NCI-H1105 (cell line): ENCODE measurements at places on chromosomes 1 and 21.

DNA sequence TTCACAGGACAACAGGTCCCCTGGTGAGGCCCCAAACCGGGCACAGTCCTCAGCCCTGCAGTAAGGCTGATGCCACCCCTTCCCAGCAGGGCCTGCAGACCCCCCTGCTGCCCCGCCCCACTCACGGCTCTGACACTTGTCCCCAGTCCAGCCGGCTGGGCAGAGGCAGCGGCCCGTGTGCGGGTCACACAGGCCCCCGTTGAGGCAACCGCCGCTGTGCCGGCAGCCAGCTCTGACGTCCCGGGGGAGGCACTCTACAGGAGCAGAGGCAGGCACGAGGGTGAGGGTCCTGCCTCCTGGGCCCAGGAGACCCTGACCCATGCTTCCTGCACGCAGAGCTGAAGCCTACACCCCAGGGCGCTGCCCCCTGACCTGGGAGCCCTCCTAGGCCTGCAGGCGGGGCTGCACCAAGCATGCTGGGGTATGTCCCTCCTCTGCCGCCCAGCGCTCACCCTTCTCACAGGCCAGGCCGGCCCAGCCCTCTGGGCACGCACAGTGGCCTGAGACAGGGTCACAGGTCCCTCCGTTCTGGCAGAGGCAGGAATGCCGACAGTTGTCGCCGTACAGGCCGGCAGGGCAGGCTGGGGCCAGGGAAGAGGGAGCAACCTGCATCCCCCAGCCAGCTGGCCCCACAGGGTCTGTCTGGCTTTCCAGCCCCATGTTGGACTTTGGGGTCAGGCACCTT is 43.9 kb downstream of the ARHGEF16 start:
- no peak for DNase-seq

DNA sequence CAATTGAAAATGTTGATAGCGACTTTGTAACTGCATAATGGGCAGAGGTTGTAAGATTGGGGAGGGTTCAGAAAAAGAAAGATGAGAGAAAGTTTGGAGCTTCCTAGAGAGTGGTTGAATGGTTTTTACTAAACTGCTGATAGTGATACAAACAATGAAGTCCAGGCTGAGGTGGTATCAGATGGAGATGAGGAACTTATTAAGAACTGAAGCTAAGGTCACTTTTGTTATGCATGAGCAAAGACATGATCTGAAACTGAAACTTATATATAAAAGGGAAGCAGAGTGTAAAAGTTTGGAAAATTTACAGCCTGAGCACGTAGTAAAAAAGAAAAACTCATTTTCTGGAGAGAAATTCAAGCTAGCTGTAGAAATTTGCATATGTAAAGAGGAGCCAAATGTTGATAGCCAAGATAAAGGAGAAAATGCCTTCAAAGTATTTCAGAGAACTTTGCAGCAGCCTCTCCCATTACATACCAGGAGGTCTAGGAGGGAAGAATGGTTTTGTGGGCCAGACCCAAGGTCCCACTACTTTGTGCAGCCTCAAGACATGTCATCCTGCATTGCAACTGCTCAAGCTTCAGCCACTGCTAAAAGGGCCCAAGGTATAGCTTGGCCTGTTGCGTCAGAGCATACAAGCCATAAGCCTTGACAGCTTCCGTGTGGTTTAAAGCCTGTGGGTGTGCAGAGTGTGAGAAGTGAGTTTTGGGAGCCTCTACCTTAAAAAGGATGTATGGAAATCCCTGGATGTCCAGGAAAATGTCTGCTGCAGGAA is 843.9 kb downstream of the AMY1C start:
- no peak for DNase-seq

GRCh38 chr1:173176246-173176645 is 30.9 kb downstream of the TNFSF4 start:
- DNase-seq: no peak

DNA sequence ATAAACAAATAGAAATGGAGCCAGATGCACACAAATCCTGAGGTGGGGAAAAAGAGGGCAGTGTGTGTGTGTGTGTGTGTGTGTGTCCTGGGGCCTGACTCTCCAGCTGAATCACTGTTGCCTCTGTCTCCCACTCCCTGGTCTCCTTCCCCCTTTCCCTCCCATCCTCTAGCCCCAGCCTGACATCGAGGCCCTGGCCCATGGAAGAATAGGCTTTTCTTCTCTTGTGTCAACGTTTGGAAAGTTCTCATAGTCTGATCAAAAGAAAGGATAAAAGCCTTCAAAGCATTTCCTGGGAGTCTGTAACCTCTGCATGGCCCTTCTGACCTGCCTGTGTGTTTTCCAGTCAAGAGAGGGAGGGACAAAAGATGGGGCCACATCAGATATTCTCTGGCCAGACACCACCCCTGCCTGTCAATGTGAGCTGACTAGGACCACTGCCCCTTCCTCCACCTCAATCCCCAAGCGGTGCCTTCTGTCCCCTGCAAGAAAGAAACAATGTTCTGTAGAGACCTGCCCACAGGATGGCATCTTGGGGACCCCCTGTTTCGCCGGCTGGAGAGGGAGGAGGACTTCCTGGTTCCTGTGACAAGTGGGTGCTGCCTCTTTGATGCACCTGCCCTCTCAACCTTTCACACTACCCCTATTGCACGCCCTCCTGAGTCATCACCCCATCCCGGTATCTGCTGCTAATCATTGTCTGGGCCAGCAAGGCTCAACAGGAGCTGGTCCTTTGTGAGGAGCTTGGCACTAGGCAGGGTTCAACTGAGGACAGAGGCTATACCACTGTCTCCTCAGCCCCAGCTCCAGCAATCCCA is 16.2 kb downstream of the KCNJ10 start:
- no peak for DNase-seq

- DNase-seq: no peak
Observed at GRCh38 chr1:59170659-59171058, 126.2 kb upstream of the FGGY start.
